GM12878 (cell line): ENCODE measurements at places on chromosomes 12 and 14.

GRCh38 chr14:66085224-66085623 lies 400.9 kb upstream of the CCDC196 start:
- no peaks in the 10 kb centered on the region for H3K4me1 ChIP-seq
- no peak for DNase-seq
- H3K4me3 ChIP-seq = no peak overlapping the region
- no peaks in the 10 kb centered on the region for H3K36me3 ChIP-seq
- H3K27me3 ChIP-seq = peaks cover 2% of the 10 kb centered on the region
- H3K27ac ChIP-seq = no peak overlapping the region

DNA sequence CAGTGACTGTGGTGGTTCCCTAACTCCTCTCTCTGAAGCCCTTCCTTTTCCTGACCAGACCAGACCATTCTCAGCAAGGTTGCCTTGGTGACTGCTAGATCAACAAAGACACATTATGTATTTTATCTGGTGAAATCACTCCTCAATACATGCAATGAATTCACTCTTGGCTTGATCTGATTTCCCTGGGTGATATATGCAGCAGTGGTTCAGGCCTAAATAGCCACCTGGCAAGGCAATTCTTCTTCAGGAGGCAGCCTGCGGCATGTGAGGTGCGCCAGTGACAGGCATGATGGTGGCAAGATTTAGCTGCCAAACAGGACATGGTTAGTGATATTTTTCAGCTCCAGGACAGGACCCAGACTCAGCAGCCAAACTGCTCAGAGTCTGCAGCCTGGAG lies 350.3 kb upstream of the CCDC196 start:
- no peaks in the 10 kb centered on the region for H3K36me3 ChIP-seq
- peaks cover 11% of the 10 kb centered on the region for H3K4me1 ChIP-seq
- no peak overlapping the region for H3K4me3 ChIP-seq
- no peak for DNase-seq

DNA sequence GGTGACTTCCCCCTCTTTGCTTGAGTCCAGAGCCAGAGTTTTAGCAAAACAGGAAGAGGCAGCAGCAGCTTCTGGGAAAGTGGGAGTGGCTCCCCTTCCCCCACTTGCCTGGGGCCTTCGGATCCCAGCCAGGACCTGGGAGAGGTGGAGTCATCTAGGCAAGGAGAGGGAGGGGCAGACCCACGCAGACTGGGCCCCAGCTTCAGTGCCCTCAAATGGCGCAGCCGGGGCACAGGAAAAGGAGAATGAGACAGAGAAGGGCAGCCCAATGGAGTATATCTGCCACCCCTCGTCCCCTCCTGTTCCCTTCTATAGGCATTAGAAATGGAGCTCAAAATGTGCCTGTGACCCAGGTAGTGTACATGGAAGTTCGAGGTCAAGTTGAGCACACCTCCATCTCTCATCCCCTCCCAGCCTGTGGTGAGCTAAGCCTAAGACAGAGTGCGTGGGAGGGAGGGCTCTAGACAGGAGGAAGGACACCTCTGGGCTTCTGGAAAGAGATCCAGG lies 9.3 kb upstream of the HDAC7 start:
- no peaks in the 10 kb centered on the region for H3K27me3 ChIP-seq
- no peaks in the 10 kb centered on the region for H3K36me3 ChIP-seq
- H3K27ac ChIP-seq = no peak overlapping the region

DNA sequence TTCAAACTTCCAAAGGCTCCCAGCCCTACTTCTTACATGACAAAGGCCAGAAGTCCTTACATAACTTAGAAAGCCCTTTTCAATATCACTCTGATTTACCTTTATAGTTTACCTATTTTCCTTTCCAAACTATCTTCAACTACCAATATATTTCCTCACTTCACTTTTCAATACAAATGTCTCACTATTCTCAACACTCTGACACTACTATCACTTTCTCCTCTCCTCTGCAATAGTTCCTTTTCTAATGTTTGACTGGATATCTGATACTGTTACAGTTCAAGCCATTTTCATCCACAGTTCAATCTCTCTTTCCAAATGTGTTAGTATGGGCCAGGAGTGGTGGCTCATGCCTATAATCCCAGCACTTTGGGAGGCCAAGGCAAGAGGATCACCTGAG lies 3.3 kb downstream of the SARNP start:
- peaks cover 9% of the 10 kb centered on the region; the same call in 1 of the 2 replicates for H3K4me1 ChIP-seq
- peaks cover 14% of the 10 kb centered on the region; the same call in 1 of the 2 replicates for H3K36me3 ChIP-seq

DNA sequence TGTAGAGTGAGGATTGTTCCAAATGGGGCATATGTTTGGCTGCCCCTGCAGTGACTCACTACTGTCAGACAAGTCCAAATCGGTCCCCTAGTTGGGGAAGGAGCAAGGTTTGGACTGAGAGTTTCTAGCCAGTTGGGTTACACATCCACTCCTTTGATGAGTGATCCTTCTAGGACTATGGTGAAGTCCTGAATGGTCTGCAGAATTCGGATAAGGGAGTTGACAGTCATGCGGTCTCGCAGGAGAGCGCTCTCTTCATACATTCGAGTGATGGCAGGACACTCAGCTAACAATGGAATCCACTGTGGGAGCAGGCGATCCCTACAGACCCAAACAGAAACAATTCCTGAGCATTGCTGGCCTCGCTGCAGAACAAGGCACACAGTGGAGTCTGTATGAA lies 61.5 kb upstream of the SINHCAF start:
- no peaks in the 10 kb centered on the region for H3K27me3 ChIP-seq
- no peak overlapping the region for H3K4me3 ChIP-seq
- no peaks in the 10 kb centered on the region for H3K4me1 ChIP-seq
- DNase-seq = no peak
- peaks cover 6% of the 10 kb centered on the region for H3K36me3 ChIP-seq
